Amniotic stem cell (primary cell): ENCODE measurements at places on chromosomes 11 and 22.
A peak's percentile ranks its signal among the peaks of the same experiment; 100 is the strongest.

GRCh38 chr22:37744589-37744988 is 47.7 kb downstream of the TRIOBP start:
- no peak for DNase-seq

DNA sequence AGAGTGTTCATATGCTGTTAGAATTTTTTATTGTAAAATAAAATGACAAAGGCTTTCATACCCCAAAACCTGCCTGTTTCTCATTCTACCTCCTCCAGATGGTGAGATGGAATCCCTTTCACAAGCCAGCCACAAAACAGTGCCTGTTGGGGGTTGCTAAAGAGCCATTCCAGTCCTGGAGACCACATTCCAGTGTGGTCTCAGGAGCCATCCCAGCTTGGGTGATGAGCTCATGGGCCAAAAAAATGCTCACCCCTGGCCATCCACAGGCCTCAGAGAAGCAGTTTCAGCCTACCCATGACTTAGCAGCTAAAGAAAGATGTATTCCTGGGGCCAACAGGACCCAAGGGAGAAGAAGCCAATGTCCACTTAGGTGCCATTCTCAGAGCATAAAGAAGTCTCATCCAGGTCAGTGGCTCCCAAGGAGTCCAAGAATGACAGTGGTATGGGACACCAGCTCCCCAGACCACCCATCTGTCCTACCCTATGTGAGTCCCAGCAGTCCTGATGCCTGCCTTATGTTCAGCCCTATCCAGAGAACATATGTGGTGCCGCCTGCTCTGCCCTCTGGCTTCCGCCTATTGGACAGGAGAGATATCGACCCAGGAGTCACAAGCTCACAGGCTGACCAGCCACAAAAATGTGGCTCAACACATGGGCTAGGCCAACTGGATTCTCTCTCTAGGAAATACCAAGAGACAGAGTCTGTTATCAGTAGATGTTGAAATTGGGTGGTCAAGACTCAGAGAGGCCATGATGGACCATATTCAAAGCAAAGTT is 26.4 kb downstream of the C11orf91 start:
- no peak for DNase-seq

GRCh38 chr11:79768343-79768742 is 327.5 kb upstream of the TENM4 start:
- DNase-seq = no peak

DNA sequence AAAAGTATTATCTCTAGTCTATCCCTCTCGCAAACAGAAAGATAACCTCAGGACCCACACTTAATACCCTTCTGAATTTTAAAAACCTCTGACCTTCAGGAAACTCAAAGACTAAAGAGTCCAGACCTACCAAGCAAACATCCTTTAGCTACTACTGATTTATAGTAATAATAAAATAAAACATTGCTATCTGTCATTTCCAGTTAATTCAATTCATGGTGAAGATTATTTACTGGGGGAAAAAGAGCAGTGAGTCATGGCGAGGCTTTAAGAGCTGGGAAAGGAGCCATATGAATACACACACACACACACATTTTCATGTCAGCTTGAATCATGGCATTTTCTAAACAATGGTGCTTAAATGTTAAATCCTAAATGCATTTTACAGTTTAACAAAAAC is 87.1 kb downstream of the FAM76B start:
- DNase-seq = peak; percentile 63

DNA sequence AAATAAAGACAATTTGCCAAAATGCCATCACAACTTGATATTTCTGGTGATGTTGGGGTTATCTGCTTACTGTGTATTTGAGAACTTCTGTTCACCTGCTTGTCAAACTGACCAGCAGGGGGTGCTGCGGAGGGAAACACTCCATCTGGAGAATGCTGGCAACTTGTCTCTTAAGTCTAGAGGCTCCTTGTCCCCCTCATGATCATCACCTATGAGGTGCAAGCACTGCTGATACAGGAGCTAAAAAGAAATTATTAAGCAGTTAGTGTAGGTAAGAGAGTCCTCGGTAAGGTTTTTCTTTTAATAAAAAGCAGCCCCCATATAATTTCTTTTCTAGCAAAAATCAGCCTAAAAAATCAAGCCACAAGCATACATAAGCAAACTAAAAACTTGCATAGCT is 32.7 kb upstream of the GLYATL1B start:
- DNase-seq = peak; percentile 38

DNA sequence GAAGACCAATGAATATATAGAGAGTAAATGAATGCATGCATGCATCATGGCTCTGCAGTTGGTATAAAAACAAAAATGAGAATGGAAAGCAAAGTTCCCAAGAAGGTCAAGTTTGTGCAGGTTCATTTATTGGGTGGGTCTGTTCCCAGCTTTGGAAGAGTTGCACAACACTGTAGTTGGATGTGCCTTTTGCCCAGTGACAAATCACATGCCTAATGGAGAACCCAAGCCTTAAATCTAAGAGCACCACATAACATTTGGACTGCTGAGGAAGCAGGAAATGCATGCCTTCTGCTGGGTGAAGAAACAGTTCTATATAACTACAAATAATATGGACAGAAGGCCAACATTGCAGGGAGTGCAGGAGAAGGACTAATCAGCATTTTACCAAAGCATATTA is 30.6 kb downstream of the PRCP start:
- no peak for DNase-seq

DNA sequence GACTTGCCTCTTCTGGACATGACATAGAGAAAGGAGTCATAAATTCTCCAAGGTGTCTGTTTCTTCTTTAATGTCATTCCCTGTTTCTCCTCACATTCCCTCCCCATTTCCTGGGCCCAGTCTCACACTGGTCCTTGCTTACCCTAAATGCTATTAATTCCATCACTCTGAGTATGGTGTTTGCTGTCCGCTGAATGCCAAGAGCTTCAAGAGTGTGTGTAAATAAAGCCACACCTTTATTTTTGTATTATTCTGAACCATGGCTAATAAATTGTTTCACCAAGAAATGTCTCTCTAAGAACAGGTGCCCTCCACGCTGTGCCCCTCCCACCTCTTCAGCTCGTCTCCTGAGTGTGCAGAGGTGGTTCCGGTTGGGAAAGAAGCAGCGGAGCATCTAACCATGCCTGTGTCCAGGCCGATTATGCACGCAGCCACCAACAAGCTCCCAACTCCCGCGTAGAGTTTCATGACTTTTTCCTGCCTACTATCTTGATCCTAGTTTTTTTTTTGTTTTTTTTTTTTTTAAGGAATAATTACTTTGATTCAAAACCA is 8.6 kb downstream of the TMEM121B start:
- DNase-seq = no peak

- DNase-seq = no peak
Measured at GRCh38 chr11:121467965-121468364, 15.2 kb upstream of the SORL1-AS1 start.

DNA sequence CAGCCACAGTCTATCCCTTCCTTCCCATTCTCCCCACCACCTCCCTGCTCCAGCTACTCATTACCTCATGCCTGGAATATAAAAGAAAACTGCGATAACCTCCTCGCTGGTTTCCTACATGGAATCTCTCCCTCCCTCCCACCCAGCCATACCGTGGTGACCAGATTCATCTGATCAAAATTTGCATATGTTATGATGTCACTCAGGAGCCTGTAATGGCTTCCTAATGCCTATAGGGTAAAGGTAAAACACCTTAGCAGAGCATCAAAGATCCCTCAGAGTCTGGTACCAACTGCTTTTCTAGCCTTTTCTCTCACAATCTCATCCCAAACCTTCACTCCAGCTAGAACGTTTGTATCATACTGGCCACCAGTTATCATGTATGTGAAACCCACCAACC is 19.6 kb downstream of the RTN4RL2 start:
- no peak for DNase-seq

- DNase-seq = no peak
Measured at GRCh38 chr11:1218256-1218787, 4.5 kb upstream of the MUC5B start.

DNA sequence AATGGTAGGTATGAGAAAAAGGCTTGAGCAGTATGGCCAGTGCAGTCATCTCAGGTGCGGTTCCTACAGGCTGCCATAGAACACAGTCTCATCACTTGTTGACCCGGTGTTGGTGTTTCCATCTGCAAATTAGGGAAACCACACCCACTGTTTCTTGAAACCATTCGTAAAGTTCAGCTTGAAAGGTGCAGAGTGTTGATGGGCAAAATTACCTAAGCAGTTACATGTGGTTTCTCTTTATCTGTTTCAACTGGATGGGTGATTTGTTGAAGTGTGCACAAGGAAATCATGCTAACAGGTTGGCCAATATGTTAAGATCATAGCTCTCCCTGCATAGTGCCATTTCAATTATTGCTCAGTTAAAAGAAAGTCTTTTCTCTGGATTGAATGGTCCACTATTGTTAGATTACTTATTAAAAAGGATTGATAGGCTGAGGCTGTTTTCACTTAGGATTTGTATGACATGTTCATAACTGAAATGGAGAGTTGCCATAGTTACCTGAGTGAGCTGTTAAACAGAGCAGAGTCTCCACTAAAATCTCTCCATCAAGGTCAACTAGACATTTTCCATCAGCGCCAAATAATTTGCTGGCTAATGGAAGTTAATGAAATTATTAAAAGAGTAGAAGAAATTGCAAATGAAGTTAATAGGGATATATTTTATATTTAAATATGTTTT is 203.1 kb upstream of the MTMR2 start:
- DNase-seq = no peak

GRCh38 chr11:7160814-7161489 is 72.2 kb downstream of the RBMXL2 start:
- no peak for DNase-seq

DNA sequence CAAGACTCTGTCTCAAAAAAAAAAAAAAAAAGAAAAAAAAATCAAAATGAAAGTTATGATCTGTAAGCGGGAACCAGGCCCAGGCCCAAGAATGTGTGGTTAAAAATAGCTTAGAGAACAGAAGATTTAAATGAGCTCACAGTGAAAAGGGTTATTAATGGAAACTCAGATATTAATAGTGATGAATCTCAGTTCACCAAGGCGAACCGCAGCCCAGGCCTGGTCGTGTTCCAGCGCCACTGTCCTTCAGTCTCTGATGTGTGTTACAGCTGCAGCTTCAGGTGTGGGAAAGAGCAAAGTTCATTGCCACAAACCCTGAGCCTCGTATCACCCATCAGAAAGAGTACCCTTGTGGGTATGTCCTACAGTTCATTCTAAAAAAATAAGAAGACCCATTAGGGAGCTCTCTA is 107.1 kb downstream of the GAB2 start:
- no peak for DNase-seq

DNA sequence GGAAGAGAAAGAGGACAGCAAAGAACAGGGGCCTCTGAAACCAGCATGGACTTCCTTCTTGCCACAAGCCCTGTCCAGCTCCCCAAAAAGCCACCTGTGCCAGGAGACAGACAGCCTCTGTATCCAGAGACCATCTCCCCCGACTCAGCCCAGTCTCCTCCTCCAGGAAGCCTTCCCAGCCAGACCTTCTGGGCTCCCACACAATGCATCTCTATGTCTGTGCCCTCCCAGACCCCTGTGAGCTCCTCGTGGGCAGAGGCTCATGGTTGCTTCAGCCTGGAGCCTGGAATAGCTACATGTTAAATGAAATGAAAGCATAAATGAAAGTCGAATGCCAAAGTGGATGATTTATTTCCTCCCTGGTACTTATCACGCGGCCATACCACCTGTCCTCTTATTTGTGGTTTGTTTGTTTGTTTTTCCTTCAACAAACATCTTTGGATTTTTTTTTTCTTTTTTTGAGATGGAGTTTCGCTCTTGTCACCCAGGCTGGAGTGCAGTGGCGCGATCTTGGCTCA is 7.3 kb upstream of the ARAP1 start:
- no peak for DNase-seq

- DNase-seq = no peak
Measured at GRCh38 chr11:109808569-109808968, 284.6 kb upstream of the ZC3H12C start.

DNA sequence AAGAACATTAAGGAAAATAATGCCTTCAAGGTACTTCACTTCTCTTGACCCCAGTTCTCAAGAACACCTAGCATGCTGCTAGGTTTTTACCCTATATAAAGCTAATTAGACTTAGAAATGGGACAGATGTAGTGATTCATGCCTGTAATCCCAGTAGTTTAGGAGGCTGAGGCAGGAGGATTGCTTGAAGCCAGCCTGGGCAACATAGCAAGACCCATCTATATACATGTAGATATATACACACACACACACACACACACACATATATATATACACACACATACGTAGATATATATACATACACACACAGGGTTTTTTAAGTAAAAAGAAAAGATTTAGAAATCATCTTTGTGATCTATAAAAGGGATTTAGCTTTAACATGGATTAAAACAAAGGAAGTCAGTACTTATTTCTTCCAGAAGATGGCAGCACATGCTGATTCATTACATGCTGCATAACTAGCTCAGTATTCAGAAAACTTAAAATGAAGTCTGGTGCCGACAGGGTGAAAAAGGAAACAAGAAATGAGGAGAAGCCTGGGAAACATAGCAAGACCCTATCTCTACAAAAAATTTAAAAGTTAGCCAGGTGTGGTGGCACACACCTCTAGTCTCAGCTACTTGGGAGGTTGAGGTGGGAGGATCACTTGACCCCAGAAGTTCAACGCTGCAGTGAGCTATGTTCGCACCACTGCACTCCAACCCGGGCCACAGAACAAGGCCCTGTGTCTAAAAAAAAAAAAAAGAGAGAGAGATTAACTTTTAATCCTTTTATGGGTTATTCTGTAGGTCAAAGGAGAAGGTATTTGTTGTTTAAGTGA is 28.5 kb upstream of the RBX1 start:
- DNase-seq = peak; percentile 37

DNA sequence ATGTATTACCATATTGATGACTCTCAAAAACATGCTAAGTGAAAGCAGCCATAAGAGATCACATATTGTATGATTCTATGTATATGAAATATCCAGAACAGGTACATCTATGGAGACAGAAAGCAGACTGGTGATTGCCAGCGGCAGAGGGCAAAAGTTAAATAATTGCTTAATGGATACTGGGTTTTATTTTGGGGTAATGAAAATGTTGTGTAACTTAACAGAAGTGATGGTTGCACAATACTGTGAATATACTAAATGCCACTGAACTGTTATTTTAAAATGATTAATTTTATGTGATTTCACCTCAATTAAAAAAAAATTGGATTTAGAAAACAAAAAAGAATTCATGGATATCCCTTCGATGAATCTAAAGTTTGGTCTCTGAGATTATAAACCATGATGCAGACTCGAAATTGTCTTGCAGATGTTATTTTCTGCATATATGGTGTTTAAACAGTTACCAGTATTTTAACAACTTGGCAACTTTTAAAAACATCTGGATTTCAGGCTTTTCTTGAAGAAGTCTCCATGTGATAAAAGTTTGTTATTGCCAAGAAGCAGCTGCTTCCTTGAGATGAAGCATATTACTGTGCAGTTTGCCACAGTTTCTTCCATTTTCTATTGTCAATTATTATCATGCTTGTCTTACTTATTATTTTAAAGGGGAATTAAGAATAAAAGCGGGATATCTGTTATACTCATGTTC is 38.1 kb downstream of the LARGE2 start:
- DNase-seq = no peak

DNA sequence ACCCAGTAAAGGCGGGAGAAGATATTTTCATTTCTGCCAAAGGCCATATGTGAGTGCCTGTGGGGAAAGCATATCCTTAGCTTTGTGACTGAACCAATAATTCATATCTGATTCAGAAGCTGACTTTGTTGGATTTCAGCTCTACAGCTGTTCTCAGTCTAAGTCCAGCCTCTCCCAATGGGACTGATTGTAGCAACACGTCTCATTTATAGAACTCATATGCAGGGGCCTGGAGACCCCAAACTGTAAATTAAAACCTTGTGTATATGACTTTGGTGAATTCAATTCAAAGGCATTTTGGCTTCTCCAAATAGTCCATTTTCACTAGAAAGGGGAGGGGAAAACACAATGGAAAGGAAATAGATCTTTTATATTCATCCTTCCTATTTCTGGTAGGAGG is 250.4 kb upstream of the SORL1-AS1 start:
- no peak for DNase-seq
